Neural crest cell (in vitro differentiated cells): ENCODE measurements at places on chromosomes 5 and 9. TPM values are rescaled to one million over a fixed set of nuclear protein-coding genes. Genes with fewer than 3 reads are reported as not detected.
A peak's percentile ranks its signal among the peaks of the same experiment; 100 is the strongest.

The F2RL1 gene
- total RNA-seq, result 0.20 and 0.30 TPM in 2 replicates

- no peaks in the 10 kb centered on the region for H3K36me3 ChIP-seq
- no peak overlapping the region for H3K27ac ChIP-seq
Measured at GRCh38 chr9:19408316-19408692, 505 bp upstream of the ACER2 start.

GRCh38 chr5:41191249-41191648 is 22.1 kb downstream of the C6 start:
- H3K27me3 ChIP-seq, result no peaks in the 10 kb centered on the region
- H3K36me3 ChIP-seq, result no peaks in the 10 kb centered on the region
- no peak overlapping the region for H3K4me3 ChIP-seq

The ECSCR gene
- total RNA-seq, result not detected in 2 replicates

The CHSY3 gene
- total RNA-seq, result 0.91 and 0.98 TPM in 2 replicates

GRCh38 chr9:12775679-12776512 is 1.1 kb downstream of the LURAP1L start:
- peaks cover 14% of the 10 kb centered on the region for H3K27me3 ChIP-seq
- H3K27ac ChIP-seq, result peak overlapping the region; percentile 94
- H3K36me3 ChIP-seq, result no peaks in the 10 kb centered on the region
- DNase-seq, result peak; percentile 62
- H3K4me3 ChIP-seq, result peak overlapping the region; percentile 96

DNA sequence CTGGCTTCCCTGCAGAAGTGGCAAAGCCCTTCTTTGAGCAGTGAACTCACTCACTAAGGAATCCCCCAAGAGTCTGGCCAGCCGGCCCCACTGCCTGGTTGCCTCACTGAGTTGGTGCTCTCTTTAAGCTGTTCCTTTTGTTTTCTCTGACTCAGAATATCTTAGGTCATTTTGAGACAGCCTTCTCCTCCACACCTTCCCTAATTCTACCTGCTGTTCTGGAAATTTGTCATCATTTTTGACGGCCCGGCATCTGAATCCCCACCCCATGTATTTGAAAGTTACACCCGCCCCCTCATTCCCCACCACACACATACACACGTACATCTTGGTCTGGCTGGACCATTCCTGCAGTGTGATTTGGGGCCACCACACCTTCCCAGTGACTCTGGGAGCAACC is 41.8 kb downstream of the FGF1 start:
- peaks cover 13% of the 10 kb centered on the region for H3K4me1 ChIP-seq
- no peak for DNase-seq
- no peak overlapping the region for H3K4me3 ChIP-seq
- H3K27me3 ChIP-seq, result no peaks in the 10 kb centered on the region

DNA sequence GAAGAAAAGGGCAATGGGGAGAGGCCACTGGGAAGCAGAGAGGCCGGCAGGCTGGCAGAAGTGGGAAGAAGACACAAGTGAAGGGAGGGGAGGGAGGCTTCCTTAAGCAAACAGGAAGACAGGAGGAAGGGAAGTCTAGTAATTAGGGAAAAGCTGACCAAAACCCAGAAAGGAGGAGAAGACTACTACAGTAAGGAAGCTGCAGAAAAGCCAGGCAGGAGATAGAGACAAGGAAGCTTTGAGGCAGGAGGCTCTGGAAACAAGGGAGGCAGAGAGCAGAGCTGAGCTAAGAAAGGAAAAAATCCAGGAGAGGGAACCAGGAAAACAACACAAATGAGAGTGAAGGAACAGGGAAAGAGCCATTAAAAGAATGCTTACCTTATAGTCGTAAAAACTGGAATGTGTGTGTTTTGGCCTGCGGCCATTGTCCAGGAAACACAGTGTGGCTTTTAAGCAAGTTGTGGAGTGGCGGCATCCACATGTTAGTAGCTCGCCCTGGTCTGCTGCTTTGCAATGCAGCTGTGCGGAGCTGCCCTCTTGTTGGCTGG is 317.1 kb upstream of the CLINT1 start:
- DNase-seq, result no peak
- no peaks in the 10 kb centered on the region for H3K36me3 ChIP-seq
- H3K27me3 ChIP-seq, result no peaks in the 10 kb centered on the region

DNA sequence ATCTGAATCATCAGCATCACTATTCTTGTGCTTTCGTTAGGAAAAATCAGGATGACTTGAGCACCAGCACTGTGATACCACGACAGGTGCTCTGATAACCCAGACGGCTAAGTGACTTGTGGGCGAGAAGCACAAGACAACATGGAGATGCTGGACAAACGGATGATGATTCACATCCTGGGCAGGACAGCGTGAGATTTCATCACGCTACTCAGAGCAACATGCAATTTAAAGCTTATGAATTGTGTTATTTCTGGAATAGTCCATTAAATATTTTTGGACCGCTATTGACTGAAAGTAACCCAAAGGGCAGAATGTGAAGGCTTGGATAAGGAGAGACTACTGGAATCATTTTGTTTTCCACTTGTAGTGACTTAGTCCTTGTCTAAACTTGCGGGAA is 114.8 kb upstream of the DAPK1 start:
- no peak for DNase-seq
- H3K27me3 ChIP-seq, result no peaks in the 10 kb centered on the region
- no peaks in the 10 kb centered on the region for H3K36me3 ChIP-seq

The PPP3R2 gene
- total RNA-seq, result not detected in 2 replicates

The SLC6A18 gene
- not detected in 2 replicates for total RNA-seq

- H3K4me1 ChIP-seq, result no peaks in the 10 kb centered on the region
- H3K4me3 ChIP-seq, result no peak overlapping the region
- H3K27me3 ChIP-seq, result peaks cover 7% of the 10 kb centered on the region
Measured at GRCh38 chr5:112436144-112436543, 17.1 kb upstream of the EPB41L4A start.

- no peaks in the 10 kb centered on the region for H3K27me3 ChIP-seq
- peaks cover 4% of the 10 kb centered on the region for H3K4me1 ChIP-seq
- no peak overlapping the region for H3K4me3 ChIP-seq
- peaks cover 3% of the 10 kb centered on the region for H3K36me3 ChIP-seq
- no peak overlapping the region for H3K27ac ChIP-seq
- no peak for DNase-seq
Measured at GRCh38 chr5:11293523-11293922, 532.5 kb upstream of the DAP start.

The ZNF879 gene
- total RNA-seq, result 6.6 and 7.4 TPM in 2 replicates

GRCh38 chr5:176166427-176166826 is 71.8 kb upstream of the SIMC1 start:
- no peaks in the 10 kb centered on the region for H3K36me3 ChIP-seq
- H3K27me3 ChIP-seq, result peaks cover 42% of the 10 kb centered on the region
- no peak for DNase-seq
- no peak overlapping the region for H3K27ac ChIP-seq
- no peak overlapping the region for H3K4me3 ChIP-seq

DNA sequence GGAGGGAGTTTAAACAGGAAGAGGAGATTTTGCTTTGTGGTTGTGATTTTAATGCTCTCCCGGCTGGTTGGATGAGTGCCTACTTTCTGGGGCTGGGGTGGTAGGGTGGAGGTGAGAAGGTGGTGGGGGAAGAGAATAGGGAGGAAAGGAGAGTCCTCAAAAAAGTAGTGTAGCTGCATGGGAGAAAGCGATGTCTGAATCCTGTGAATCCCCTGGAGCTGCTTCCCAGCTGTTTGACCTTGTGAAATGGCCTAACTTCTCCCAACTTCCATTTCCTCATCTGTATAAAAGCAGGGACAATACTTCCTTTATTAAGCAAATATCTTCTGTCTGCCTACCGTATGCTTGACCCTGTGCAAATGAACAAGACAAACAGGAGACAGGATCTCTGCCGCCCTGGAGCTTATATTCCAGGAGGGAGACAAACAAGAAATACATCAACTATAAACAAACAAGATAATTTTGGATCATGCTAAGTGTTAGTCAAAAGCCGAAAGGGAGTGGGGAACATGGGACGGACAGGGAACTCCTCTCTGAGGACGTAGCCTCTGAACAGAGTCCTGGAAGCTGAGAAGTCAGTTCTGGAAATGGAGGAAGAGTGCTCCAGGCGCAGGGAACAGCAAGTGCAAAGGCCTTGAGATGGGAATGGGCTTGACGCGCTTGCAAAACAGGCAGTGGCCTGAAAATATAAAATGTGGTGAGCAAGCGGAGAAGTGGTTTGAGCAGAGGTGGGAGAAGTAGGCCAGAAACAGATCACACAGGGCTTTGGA is 103.5 kb downstream of the SPRY4 start:
- H3K36me3 ChIP-seq, result no peaks in the 10 kb centered on the region
- peak overlapping the region; percentile 97 for H3K27ac ChIP-seq
- peaks cover 29% of the 10 kb centered on the region for H3K4me1 ChIP-seq
- no peak for DNase-seq
- no peak overlapping the region for H3K4me3 ChIP-seq
- no peaks in the 10 kb centered on the region for H3K27me3 ChIP-seq

DNA sequence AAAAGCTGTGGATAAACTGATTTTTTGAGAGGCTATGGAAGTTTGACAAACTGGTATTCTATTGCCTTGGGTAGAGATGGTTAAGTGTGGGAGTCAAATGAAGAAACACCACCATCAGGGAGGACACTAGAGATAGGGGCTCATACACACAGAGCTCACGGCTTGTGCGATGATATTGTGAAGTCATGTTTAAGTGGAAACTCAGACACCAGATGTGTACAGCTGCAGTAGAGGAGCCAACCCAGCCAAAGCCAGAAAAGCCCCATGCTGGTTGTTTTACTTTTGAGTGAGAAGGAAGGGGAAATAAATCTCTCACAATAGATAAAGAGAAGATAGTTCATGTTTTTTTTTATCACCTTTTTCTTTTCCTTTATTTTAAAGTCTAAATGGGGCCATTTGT is 377.7 kb downstream of the DMRT2 start:
- no peak overlapping the region for H3K27ac ChIP-seq
- DNase-seq, result no peak
- H3K27me3 ChIP-seq, result peaks cover 3% of the 10 kb centered on the region
- no peaks in the 10 kb centered on the region for H3K4me1 ChIP-seq
- H3K36me3 ChIP-seq, result no peaks in the 10 kb centered on the region

The GABRP gene
- not detected in 2 replicates for total RNA-seq

The TGFBI gene
- total RNA-seq, result 3.9 and 4.6 TPM in 2 replicates

DNA sequence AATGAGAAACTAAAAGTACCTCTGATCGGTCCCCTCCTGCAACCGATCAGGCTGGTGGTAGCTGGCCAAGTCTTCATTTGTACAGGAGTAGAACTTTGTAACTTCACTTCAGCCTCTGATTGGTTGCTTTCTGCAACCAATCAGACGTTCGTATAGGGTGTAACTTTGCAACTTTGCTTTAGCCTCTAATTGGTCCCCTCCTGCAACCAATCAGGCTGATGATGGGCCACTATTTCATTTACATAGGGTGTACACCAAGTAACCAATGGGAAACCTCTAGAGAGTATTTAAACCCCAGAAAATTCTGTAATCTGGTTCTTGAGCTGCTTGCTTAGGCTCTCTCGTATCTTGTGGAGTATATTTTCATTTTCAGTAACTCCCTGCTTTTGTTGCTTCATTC is 445.5 kb downstream of the MED10 start:
- H3K27me3 ChIP-seq, result peaks cover 3% of the 10 kb centered on the region
- no peak overlapping the region for H3K27ac ChIP-seq
- H3K36me3 ChIP-seq, result no peaks in the 10 kb centered on the region
- DNase-seq, result no peak
- no peak overlapping the region for H3K4me3 ChIP-seq
- peaks cover 5% of the 10 kb centered on the region for H3K4me1 ChIP-seq

The SPINK13 gene
- not detected in 2 replicates for total RNA-seq

GRCh38 chr9:127128341-127129072 is 6.1 kb upstream of the ANGPTL2 start:
- no peak for DNase-seq
- H3K36me3 ChIP-seq, result no peaks in the 10 kb centered on the region
- no peak overlapping the region for H3K27ac ChIP-seq
- no peak overlapping the region for H3K4me3 ChIP-seq
- peaks cover 3% of the 10 kb centered on the region for H3K27me3 ChIP-seq

The LVRN gene
- total RNA-seq, result 0.34 and 0.56 TPM in 2 replicates

- H3K27me3 ChIP-seq, result peaks cover 30% of the 10 kb centered on the region
- H3K4me1 ChIP-seq, result peaks cover 13% of the 10 kb centered on the region
- H3K27ac ChIP-seq, result no peak overlapping the region
- peak overlapping the region; percentile 50 for H3K4me3 ChIP-seq
- H3K36me3 ChIP-seq, result no peaks in the 10 kb centered on the region
Measured at GRCh38 chr9:34701023-34701768, 8.7 kb downstream of the CCL21 start.

GRCh38 chr5:125501396-125501795 is 755.0 kb upstream of the ZNF608 start:
- DNase-seq, result no peak
- no peak overlapping the region for H3K4me3 ChIP-seq
- no peaks in the 10 kb centered on the region for H3K36me3 ChIP-seq
- H3K4me1 ChIP-seq, result peaks cover 27% of the 10 kb centered on the region
- no peak overlapping the region for H3K27ac ChIP-seq
- no peaks in the 10 kb centered on the region for H3K27me3 ChIP-seq

The LCN6 gene
- total RNA-seq, result not detected in 2 replicates

- no peak for DNase-seq
- H3K4me3 ChIP-seq, result no peak overlapping the region
- H3K4me1 ChIP-seq, result no peaks in the 10 kb centered on the region
- peaks cover 29% of the 10 kb centered on the region for H3K36me3 ChIP-seq
- no peak overlapping the region for H3K27ac ChIP-seq
- H3K27me3 ChIP-seq, result no peaks in the 10 kb centered on the region
Measured at GRCh38 chr9:40914772-40915659, 213.5 kb downstream of the FOXD4L6 start.

GRCh38 chr9:20270161-20270560 is 352.1 kb downstream of the MLLT3 start:
- H3K36me3 ChIP-seq, result no peaks in the 10 kb centered on the region
- no peaks in the 10 kb centered on the region for H3K27me3 ChIP-seq
- no peak overlapping the region for H3K4me3 ChIP-seq
- H3K27ac ChIP-seq, result no peak overlapping the region
- peaks cover 6% of the 10 kb centered on the region for H3K4me1 ChIP-seq

DNA sequence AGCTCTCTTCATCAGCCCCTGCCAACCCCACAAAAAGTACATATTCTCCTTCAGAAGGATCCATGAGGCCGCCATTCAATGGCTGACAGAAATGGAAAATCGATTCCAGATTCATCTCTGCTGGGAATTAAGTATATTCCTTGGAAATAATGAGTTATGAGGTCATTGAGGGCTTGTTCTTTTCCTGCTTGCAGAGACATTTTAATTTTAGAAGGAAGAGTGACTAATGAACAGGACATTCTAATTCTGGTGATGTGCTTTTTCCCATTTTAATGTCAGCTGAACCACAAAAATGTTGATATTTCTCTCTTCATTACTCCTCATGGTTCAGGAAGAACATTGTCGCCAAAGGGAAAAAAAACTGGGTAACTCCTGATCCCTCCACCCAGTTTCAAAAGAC is 314.0 kb downstream of the PIK3R1 start:
- peaks cover 24% of the 10 kb centered on the region for H3K4me1 ChIP-seq
- no peak overlapping the region for H3K27ac ChIP-seq
- DNase-seq, result no peak
- peaks cover 5% of the 10 kb centered on the region for H3K36me3 ChIP-seq
- no peak overlapping the region for H3K4me3 ChIP-seq

DNA sequence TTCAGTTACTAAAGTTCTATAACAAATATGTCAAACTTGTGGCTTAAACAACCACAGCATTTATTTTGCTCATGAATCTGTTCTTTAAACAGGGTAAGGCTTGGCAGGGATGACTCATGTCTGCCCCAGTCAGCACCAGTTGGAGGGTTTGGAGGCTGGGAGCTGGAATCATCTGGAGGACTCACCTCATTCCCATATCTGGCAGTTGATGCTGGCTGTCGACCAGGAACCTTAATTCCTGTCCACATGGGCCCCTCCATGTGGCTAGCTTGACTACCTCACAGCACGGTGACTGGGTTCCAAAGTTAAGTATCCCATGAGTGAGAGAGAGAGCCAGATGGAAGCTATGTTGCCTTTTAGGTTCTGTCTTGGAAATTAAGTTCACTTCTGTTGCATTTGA is 13.8 kb upstream of the CCL28 start:
- no peak overlapping the region for H3K4me3 ChIP-seq
- no peak for DNase-seq
- H3K4me1 ChIP-seq, result no peaks in the 10 kb centered on the region
- H3K27ac ChIP-seq, result no peak overlapping the region

The PCDH12 gene
- 0.25 and 0.61 TPM in 2 replicates for total RNA-seq
